Esophagus mucosa (tissue), 1 donor: ENCODE measurements at places on chromosomes 5 and 9.

GRCh38 chr5:67842806-67843205 is 372.8 kb upstream of the PIK3R1 start:
- ATAC-seq: no peak

GRCh38 chr9:127567035-127567729 is 44.9 kb upstream of the STXBP1 start:
- peak; percentile 1 for ATAC-seq

- no peak for ATAC-seq
Measured at GRCh38 chr9:109792951-109793546, 13.1 kb downstream of the PALM2AKAP2 start.

- no peak for ATAC-seq
Measured at GRCh38 chr9:86352440-86353077, 1.7 kb downstream of the TUT7 start.

GRCh38 chr9:35789541-35789940 is 1.9 kb upstream of the NPR2 start:
- no peak for ATAC-seq
